SW480 (cell line): ENCODE measurements at places on chromosomes 3 and 15.

GRCh38 chr3:189952272-189952671 is 168.4 kb downstream of the P3H2 start:
- no peak for DNase-seq

DNA sequence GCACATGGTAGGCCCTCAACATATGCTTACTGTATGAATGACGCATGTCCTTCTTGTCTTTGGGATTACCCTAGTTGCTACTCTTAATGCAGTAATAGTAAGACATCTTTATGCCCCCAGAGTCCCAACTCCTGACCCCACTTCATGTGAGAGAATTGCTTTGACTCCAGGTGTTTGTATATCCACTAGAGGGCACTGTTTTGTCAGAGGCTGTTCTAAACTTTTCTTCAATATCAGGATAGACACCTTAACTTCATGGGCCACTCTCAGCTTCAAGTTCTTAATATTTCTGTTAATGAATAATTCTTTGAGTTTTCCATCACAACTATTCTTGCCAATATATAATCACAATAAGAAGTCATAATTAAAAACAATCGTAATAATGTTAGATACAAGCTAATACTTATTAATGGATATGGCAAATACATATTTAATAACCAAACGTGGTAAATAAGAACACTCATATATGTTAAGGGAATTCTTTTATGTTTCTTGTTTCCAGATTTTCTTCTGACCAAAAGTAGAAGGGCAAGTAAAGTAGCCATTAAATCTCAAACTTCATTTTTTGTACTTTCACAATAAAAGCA is 337.2 kb upstream of the DNAJC19 start:
- DNase-seq, result peak; percentile 38

DNA sequence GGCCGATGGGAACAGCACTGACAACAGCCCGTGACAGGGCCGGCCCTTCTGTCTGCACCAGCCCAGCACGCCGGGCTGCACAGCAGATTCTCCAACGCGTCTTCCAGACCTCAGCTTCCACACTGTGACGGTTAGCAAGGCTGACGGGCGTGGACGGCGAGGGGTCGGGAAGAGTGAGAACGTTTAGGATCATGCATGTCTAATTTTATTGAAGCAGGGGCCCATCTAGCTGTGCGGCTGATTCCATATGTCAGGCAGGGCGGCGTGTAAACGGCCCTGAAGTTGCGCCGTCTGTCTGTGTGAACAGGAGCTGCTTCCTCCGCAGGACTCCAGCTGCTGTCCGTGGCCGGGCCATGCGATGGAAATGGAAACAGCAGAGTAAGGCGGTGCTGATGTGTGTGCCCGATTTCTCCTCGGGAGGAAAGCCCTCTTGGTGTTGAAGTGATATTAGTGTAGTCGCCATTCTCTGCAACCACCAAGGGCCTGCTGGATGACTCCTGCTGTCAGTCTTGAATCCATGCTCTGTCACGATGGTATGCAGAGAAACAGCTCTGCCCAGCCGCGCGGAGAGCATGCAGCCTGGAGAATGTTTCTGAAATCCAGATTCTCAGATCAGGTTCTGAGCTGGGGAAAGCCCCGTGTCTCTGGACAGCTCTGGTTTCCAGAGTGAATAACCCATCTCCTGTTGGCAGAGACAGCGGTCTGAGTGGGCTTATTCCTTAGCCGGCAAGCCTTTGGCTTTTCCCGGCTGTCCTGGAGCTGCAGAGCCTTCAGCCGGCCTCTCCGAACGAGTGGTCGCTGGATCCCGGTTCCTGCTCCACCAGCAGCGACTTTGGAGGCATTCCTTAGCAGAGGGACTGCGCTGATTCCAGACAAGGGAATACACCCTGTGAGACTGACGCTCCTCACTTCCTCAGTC is 158.1 kb upstream of the UBE3A start:
- DNase-seq, result no peak

- no peak for DNase-seq
Observed at GRCh38 chr3:113589971-113590370, 57.6 kb downstream of the SIDT1 start.

- peak; percentile 1 for DNase-seq
Observed at GRCh38 chr3:97278506-97278905, 464.1 kb downstream of the EPHA6 start.

DNA sequence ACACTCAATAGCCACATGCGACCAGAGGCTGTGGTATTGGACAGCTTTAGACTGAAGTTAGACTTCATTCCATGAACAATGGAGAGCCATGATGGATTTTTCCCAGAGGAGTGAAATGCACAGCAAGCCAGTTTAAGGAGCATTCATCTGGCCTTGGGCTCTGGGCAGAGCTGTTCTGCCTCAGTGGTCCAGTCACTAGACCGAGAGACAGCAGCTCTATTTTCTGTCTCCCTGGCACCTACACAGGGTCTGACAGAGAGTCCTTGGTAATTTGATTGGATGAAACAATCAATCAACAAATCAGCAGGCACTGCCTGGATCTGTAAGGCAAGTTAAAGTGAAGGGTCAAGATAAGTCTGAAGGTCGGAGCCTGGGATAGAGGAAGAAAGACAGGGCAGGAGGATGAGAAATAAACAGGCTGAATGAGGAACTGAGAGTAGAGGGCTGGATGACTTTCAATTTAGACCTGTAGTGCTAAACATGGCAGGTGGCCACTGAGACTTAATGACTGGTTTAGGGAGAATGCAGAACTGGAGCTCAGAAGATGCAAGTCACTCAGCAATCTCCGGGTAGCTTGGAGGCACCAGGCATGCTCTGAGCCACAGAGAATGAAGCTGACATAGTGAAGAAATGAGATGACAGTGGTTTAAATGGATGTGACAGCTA is 98.5 kb upstream of the SLC25A36 start:
- no peak for DNase-seq

DNA sequence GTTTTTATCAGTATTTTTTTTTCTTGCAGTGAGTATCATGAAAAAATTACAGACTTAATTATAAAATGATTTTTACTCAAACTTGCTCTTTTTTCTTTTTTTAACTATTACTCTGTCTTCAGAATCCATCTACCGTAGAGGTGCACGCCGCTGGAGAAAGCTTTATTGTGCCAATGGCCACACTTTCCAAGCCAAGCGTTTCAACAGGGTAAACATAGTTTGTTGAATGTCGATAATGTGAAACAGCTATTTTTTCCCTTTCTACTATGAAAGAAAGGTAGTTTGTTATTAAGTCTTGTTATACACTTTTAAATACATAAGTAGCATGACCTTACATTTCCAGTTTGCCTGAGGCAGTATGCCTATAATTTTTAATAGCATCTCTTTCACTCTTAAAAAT is 45.6 kb downstream of the PRKCI start:
- no peak for DNase-seq

DNA sequence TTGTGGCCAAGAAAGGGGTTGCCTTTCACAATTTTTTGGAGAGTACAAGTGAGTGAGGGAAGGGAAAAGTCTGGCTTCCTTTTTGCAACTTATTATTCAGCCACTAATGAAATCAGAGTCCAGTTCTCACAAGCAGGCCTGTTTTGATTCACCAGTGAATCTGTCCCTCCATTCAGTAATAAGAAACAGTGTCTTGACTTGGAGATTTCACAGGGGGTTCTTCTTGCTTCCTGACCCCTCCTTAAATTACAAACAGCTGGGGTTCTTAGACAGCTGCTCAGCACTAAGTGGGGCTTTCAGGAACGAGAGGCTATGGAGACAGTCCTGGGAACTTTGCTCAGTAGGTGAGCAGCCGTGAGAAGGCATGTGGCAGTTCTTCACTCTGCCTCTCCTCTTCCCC is 24.5 kb downstream of the SEMA3G start:
- no peak for DNase-seq

DNA sequence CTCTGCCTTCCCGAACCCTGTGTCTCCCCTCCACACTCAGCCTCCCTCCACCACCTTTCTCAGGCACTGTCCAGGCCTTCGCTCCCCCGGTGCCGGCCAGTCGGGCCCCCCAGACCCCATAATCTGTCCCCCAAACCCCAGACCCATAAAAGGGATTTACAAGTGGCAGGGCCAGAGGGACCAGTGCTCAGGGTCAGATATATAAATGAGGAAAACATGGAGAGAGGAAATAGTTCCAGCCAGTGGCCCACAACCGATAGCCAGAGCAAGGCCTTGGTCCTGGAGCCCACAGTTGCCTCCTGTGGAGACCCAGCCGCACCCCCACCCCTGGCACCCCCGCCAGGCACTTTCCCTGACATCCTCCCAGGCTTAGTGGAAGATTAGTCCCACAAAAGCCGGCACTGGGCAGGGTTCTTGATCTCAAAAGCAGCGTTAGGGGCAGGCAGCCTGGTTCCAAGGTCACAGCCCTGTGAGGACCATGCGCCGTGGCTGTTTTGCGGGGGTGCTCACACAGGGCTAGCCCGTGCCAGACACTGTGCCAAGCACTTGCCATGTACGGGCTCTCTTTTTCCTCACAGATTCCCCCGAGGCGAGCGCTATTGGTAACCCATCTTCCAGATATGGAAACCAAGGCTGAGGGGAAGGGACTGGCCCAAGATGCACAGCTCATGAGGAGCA is 1.1 kb upstream of the PLXND1 start:
- no peak for DNase-seq

GRCh38 chr3:115469649-115470048 is 153.7 kb upstream of the GAP43 start:
- no peak for DNase-seq

DNA sequence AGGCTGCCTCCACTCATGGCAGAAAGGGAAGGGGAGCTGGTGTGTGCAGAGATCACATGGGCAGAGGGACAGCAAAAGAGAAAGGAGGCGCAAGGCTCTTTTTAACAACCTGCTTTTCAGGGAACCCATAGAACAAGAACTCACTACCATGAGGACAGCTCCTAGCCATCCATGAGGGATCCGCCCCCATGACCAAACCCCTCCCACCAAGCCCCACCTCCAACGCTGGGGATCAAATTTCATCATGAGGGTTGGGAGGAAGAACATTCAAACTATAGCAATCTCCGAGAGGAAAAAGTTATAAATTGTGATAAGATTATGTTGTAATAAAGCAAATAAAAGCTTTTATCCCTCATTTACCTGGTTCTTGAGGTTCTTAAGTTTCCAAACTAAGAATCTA is 84.7 kb upstream of the LMCD1 start:
- DNase-seq, result no peak

- DNase-seq, result no peak
Observed at GRCh38 chr3:194092881-194093301, 43.1 kb upstream of the HES1 start.

GRCh38 chr3:146503461-146504202 is 34.3 kb upstream of the PLSCR2 start:
- DNase-seq, result no peak

GRCh38 chr3:5411786-5412185 is 224.3 kb downstream of the EDEM1 start:
- DNase-seq, result no peak

DNA sequence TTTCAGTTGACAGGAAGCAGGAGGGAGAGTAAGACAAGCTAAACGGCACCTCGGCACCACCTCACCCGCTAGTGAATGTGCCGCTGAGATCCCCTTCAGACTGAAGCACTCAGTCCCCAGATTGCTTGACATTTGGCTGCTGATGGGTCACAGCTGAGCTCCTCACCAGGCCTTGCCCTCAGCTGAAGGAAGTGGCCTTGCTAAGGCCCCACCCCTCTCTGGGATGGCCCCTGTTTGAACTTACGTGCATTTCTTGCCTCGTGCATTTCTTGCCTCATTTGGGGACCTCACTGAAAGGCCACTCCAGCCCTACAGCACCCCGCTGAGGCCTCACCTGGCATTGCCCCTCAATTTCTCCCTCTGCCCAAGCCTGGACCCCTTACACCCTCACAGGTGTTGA is 39.8 kb downstream of the EOGT start:
- DNase-seq, result no peak

DNA sequence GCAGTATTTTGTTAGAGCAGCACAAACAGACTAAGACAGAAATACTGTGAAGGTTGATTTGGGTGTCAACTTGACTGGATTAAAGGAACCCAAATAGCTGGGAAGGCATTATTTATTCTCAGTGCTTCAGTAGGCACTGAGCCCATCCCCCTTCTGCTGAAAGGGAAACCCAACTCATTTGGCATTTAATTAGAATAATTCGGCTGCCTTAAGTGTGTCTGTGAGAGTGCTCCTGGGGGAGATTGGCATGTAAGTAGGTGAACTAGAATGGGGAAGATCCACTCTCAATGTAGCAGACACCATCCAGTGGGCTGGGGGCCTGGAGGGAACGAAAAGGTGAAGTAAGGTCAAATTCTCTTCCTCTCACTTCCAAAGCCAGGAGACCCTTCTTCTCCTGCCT is 20.5 kb upstream of the SLCO3A1 start:
- DNase-seq, result no peak

DNA sequence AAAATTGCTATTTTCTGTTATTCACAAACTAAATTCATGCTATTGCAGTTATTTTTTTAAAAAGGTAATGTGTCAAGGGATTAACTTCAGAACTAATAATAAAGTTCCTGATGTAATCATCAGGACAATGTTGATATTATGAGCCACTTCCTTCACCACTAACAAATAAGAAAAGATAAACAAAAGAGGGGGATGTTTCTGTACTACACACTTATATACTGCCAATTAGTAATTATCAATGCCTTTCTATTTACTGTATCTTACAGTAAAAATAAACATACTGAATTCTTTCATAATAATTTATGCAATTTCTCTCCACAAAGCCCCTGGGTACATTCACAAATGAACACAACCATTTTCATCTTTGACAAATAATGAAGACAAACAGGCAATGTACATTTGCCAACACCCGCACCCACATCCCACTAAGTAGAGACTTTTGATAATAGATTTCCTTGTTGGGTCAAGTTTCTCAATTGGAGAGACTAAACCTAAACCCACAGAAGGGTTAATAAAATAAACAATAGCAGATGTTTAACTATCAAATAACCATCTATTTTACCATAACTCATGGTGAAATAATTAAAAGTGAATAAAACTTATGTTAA is 3.7 kb downstream of the CBLB start:
- no peak for DNase-seq

DNA sequence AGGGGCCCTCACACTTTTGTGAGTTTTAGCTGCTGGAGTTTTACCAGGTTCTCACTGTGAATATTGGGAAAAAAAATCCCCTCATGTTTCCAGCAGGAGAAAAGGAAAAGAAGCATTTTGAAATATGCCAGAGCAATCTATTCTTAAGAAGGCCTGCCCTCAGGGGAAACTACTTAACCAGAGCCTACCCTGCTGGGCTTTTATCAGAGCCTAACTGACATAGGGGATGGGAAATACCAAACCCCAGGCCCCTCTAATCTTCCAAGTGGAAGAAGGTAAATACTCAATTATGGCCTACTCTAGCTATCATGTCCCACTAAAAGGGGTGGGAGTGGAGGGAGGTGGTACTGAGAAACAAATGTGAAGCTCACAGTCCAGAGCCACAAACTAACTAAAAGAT is 68.7 kb upstream of the NMNAT3 start:
- DNase-seq, result no peak

GRCh38 chr15:47374222-47374621 is 343.1 kb upstream of the SEMA6D start:
- DNase-seq, result no peak

GRCh38 chr15:83435782-83436181 is 11.4 kb upstream of the SH3GL3 start:
- DNase-seq, result no peak

DNA sequence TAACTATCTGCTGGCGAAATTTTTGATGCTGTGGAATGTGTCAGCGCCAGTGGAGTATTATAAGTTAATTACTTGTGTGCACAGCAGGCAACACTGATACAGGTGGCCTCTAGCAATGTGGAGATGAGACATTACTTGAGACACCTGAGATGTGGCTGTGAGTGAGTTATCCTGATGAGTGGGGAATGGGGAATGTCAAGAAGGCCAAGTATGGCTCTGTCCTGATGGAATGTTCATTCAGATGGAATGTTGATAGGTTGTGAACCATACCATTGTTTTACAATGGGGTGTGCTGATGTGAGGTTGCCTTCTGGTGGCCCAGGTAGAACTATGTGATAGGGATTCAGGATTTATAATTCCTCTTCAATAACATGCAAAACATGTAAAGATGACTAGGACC is 404.8 kb downstream of the PTPRG start:
- DNase-seq, result peak; percentile 16
